ENCODE measurements at places on chromosomes 6 and 20. TPM values are rescaled to one million over a fixed set of nuclear protein-coding genes. Genes with fewer than 3 reads are reported as not detected.

The GGTLC1 gene
- not detected for total RNA-seq

The PRDM13 gene
- not detected for total RNA-seq

The SLA2 gene
- total RNA-seq, result not detected

The JPH2 gene
- total RNA-seq, result 14.2 TPM

The PAK5 gene
- total RNA-seq, result 1.3 TPM

The TRIM10 gene
- not detected for total RNA-seq

The DHX35 gene
- total RNA-seq, result 8.4 TPM

The ARHGAP18 gene
- 28.5 TPM for total RNA-seq

The SLC17A4 gene
- total RNA-seq, result not detected

The DSP gene
- 468 TPM for total RNA-seq

The SCUBE3 gene
- under 0.01 TPM for total RNA-seq

The TBXT gene
- total RNA-seq, result not detected

The BMP6 gene
- total RNA-seq, result 1.2 TPM

The RSPO4 gene
- total RNA-seq, result not detected

The DPPA5 gene
- not detected for total RNA-seq

The LAMA4 gene
- 0.35 TPM for total RNA-seq

The PXT1 gene
- not detected for total RNA-seq

The SPDEF gene
- not detected for total RNA-seq

The B3GAT2 gene
- total RNA-seq, result not detected

The LGSN gene
- not detected for total RNA-seq

The NNAT gene
- 1.0 TPM for total RNA-seq

The TSBP1 gene
- total RNA-seq, result not detected

The HRH3 gene
- total RNA-seq, result not detected

The NINL gene
- total RNA-seq, result 7.7 TPM

The CYP21A2 gene
- total RNA-seq, result 0.35 TPM

The NOX3 gene
- total RNA-seq, result not detected

The TPX2 gene
- 74.3 TPM for total RNA-seq

The NOL4L gene
- 7.3 TPM for total RNA-seq

The POM121L2 gene
- total RNA-seq, result not detected

The ASIP gene
- total RNA-seq, result not detected

The ZKSCAN4 gene
- 5.8 TPM for total RNA-seq

The ASCC3 gene
- total RNA-seq, result 100 TPM

The SRSF12 gene
- total RNA-seq, result 0.54 TPM

The C6orf89 gene
- total RNA-seq, result 36.9 TPM

The PACRG gene
- 1.0 TPM for total RNA-seq

The OR2J3 gene
- total RNA-seq, result not detected

The ME1 gene
- total RNA-seq, result 28.8 TPM

The CNBD2 gene
- total RNA-seq, result 1.2 TPM

The RTEL1 gene
- total RNA-seq, result 33.5 TPM

The AARS2 gene
- 9.2 TPM for total RNA-seq

The APCDD1L gene
- 1.4 TPM for total RNA-seq

The OR2B2 gene
- not detected for total RNA-seq

The AURKA gene
- 6.0 TPM for total RNA-seq

The ADAM33 gene
- 0.33 TPM for total RNA-seq

The SNX21 gene
- total RNA-seq, result 34.5 TPM

The KCNK5 gene
- total RNA-seq, result not detected

The PI16 gene
- not detected for total RNA-seq

The FAM209B gene
- not detected for total RNA-seq

The CD109 gene
- 273 TPM for total RNA-seq

The WFDC2 gene
- 4.7 TPM for total RNA-seq

The MAN1A1 gene
- total RNA-seq, result 1.7 TPM

The PKHD1 gene
- total RNA-seq, result under 0.01 TPM

Measured in mammary epithelial cell (primary cell).